CD14-positive monocyte (primary cell): ENCODE measurements at places on chromosomes 2 and 18. TPM values are rescaled to one million over a fixed set of nuclear protein-coding genes. Genes with fewer than 3 reads are reported as not detected.

The XDH gene
- polyA plus RNA-seq, result not detected in 2 replicates

The CERS6 gene
- 17.7 TPM for polyA plus RNA-seq

The DLX1 gene
- polyA plus RNA-seq, result 0.05 and 0.06 TPM in 2 replicates

The QPCT gene
- 36.0 and 54.7 TPM in 2 replicates for polyA plus RNA-seq

The SULT1C4 gene
- polyA plus RNA-seq, result 0.05 TPM in 1 of 2 replicates, not detected in the other

The PROM2 gene
- polyA plus RNA-seq, result not detected

The TMEM237 gene
- polyA plus RNA-seq, result 0.53 TPM

The CGREF1 gene
- polyA plus RNA-seq, result not detected in 2 replicates

The SLC9A4 gene
- polyA plus RNA-seq, result not detected

The FAM237A gene
- polyA plus RNA-seq, result not detected

The PARD6G gene
- polyA plus RNA-seq, result not detected

The ARHGAP15 gene
- polyA plus RNA-seq, result 50.7 TPM

The CD28 gene
- polyA plus RNA-seq, result 0.01 TPM in 1 of 2 replicates, not detected in the other

The IMPACT gene
- polyA plus RNA-seq, result 19.7 TPM

The TMEM200C gene
- polyA plus RNA-seq, result not detected

The C2orf78 gene
- polyA plus RNA-seq, result not detected in 2 replicates

The ERBB4 gene
- not detected in 2 replicates for polyA plus RNA-seq
